Activated T-cell treated with anti-CD3 and anti-CD28 coated beads, Interleukin-2, amount 50 U/mL, for 1 hour (primary cell): ENCODE measurements at places on chromosomes 11 and 22.

DNA sequence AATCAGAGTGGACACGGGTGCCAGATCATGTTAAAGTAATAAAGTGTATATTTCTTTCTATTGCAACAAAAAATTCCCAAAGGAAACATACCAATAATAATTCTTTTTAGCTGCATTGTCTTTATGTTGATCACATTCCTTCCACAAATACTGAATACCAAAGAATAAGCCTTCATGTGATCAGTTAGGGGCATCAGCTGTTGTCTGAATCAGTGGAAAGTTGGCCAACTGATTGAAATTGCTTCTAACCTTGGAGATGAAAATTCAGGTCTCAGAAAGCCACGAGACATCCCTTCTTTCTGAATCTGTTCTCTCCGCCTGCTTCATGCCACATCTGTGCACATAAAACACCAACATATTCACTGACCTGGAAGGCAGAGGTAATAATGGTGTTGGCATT is 785.2 kb downstream of the KCNA4 start:
- DNase-seq: no peak

GRCh38 chr22:22342697-22343580 is 98.4 kb downstream of the VPREB1 start:
- peak; percentile 68 for DNase-seq

GRCh38 chr11:123594188-123594901 is 60.1 kb downstream of the SCN3B start:
- DNase-seq: no peak

- DNase-seq: no peak
These were observed 102.6 kb downstream of the CSNK2A3 start for GRCh38 chr11:11250470-11250869.

DNA sequence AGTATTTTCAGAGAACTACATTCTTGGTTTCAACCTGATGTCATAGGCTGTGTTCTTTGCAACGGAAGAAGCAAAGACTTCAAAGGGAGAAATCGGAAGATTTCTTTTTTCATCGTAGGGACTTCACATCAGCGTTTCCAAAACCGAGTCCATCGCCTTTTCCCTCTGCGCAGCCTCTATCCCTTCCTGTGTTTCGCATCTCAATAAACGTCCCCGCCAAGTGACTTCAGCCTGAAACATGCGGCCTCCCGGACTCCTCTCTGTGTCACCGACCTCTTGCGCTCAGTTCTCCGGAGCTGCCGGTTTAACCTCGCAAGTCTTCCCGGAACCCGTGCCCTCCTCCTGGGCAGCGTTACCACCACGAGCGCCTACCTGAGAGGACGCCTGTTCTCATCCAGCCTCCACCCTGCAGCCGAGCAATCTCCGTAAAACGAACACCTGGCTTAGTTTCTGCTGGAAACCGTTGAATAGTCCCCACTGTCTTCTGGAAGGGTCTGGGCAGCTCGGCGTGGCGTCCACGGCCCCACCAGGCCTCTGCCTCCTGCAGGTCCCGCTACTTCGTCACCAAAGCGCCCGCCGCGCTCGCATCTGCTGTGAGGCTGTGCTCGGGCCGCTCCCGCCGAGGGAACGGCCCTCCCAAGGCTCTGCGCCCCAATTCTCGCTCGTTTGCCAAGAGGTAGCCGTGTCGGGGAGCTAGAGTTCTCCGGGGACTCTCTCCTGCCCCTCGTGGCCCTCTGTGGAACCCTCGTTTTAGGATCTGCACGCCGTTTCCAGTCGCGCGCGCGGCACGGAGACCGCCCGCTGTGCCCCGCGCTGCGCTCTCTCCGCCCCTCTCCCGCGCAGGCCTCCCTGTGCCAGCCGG is at the start of gene GLB1L3:
GLB1L3 (plus strand) TSS at position 846 of the 862 bp plus-strand sequence. CDS start 362 bp downstream, outside the sequence.
- DNase-seq: peak; percentile 83
